ENCODE measurements at places on chromosomes 4 and X. TPM values are rescaled to one million over a fixed set of nuclear protein-coding genes. Genes with fewer than 3 reads are reported as not detected.

Gene TRIM2
- 30.8 TPM for polyA plus RNA-seq

Gene GSPT2
- polyA plus RNA-seq = 10.8 TPM

Gene ATP8A1
- 3.7 TPM for polyA plus RNA-seq

Gene EPGN
- polyA plus RNA-seq = not detected

Gene RASGEF1B
- polyA plus RNA-seq = 1.6 TPM

Gene ITM2A
- 32.3 TPM for polyA plus RNA-seq

Gene MAGED4B
- polyA plus RNA-seq = 114 TPM
